Naive thymus-derived CD8-positive, alpha-beta T cell (primary cell): ENCODE measurements at places on chromosomes 6 and 20.

- H3K36me3 ChIP-seq, result no peaks in the 10 kb centered on the region
- peaks cover 31% of the 10 kb centered on the region for H3K4me1 ChIP-seq
- no peak overlapping the region for H3K4me3 ChIP-seq
- no peak for DNase-seq
- peaks cover 4% of the 10 kb centered on the region for H3K27me3 ChIP-seq
Observed at GRCh38 chr6:13766201-13766634, 48.1 kb downstream of the MCUR1 start.

- H3K4me1 ChIP-seq, result peaks cover 11% of the 10 kb centered on the region
- no peak for DNase-seq
- no peak overlapping the region for H3K27ac ChIP-seq
- H3K4me3 ChIP-seq, result no peak overlapping the region
- no peaks in the 10 kb centered on the region for H3K36me3 ChIP-seq
Observed at GRCh38 chr20:43835944-43836508, 78.6 kb upstream of the TOX2 start.

DNA sequence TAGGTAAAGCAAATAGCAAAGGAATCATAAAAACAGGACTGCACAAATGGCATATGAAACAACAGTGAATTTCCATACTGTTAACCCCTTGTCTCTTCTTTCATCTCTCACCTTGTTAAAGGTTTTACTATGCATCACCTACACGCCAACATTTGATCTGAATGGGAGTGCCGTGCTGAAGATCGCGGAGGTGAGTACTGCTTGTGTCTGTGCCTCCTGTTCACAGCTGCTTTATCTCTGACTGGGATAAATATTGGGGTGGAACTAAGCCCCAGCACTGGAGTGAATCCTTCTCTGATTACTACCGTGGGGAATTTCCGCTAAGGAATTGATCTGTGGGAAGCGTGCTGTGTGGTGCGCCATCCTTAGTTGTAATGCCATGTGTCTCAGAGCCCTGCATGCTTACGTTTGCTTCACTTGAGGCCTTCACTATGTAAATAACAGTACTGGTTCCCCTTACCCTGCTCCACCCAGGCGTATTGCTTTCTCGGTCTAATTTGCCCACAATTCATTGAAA lies 11.4 kb upstream of the PBOV1 start:
- H3K27ac ChIP-seq, result no peak overlapping the region
- DNase-seq, result no peak
- peaks cover 3% of the 10 kb centered on the region for H3K27me3 ChIP-seq
- H3K4me1 ChIP-seq, result no peaks in the 10 kb centered on the region
- H3K36me3 ChIP-seq, result no peaks in the 10 kb centered on the region
- no peak overlapping the region for H3K4me3 ChIP-seq

DNA sequence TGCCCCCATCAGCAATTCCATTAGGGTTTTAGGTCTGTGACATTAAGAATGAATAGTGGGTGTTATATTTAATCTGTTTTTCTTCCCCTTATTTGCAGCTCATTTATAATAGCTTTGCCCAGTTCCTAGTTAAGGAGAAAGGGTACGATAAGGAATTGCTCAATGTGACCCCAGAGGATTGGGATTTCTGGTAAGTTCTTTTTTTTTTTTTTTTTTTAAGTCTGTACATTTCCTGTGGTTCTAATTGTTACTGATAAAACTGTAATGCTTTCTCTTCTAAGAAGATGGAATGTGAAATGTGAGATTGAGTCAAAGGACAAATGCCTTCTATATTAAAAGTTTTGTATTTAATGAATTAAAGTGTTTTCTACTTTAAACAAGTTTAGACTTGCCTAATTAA lies 5.5 kb downstream of the NT5DC1 start:
- no peak overlapping the region for H3K27ac ChIP-seq

- no peaks in the 10 kb centered on the region for H3K36me3 ChIP-seq
- H3K4me3 ChIP-seq, result no peak overlapping the region
- H3K4me1 ChIP-seq, result no peaks in the 10 kb centered on the region
- no peaks in the 10 kb centered on the region for H3K27me3 ChIP-seq
- no peak overlapping the region for H3K27ac ChIP-seq
Observed at GRCh38 chr6:72272958-72273357, 348.9 kb upstream of the KCNQ5 start.

- H3K27ac ChIP-seq, result no peak overlapping the region
- H3K36me3 ChIP-seq, result no peaks in the 10 kb centered on the region
- DNase-seq, result no peak
- no peak overlapping the region for H3K4me3 ChIP-seq
Observed at GRCh38 chr6:101755931-101756330, 362.4 kb downstream of the GRIK2 start.

- H3K27me3 ChIP-seq, result peaks cover 12% of the 10 kb centered on the region
- peaks cover 4% of the 10 kb centered on the region for H3K36me3 ChIP-seq
- H3K4me3 ChIP-seq, result no peak overlapping the region
- no peaks in the 10 kb centered on the region for H3K4me1 ChIP-seq
- H3K27ac ChIP-seq, result no peak overlapping the region
- DNase-seq, result no peak
Observed at GRCh38 chr20:54131675-54132611, 41.8 kb downstream of the CYP24A1 start.

- peaks cover 28% of the 10 kb centered on the region for H3K4me1 ChIP-seq
- no peak overlapping the region for H3K4me3 ChIP-seq
- no peaks in the 10 kb centered on the region for H3K27me3 ChIP-seq
- peaks cover 5% of the 10 kb centered on the region for H3K36me3 ChIP-seq
- peak; percentile 12 for DNase-seq
Observed at GRCh38 chr6:169589699-169590257, 112.1 kb downstream of the WDR27 start.

DNA sequence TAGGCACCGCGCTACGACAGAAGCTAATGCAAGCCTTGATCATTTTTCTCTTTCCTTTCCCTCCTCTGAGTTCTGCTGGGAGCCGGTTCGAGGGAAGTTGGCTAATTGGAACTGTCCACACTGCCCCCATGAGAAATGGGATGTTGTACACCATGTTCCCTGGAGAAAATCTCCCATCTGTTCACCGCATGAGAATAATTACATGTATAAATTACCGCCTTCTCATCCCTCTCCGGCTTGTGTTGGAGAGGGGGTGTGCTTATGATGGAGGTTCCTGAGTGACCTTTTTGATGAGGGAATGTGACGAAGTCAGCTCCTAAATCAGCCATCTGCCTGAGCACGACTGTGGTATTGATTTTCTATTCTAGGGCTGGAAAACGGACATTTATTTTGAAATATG lies 320.2 kb upstream of the SULF2 start:
- H3K27me3 ChIP-seq, result peaks cover 7% of the 10 kb centered on the region
- no peaks in the 10 kb centered on the region for H3K4me1 ChIP-seq
- no peak overlapping the region for H3K27ac ChIP-seq
- no peaks in the 10 kb centered on the region for H3K36me3 ChIP-seq
- H3K4me3 ChIP-seq, result no peak overlapping the region

DNA sequence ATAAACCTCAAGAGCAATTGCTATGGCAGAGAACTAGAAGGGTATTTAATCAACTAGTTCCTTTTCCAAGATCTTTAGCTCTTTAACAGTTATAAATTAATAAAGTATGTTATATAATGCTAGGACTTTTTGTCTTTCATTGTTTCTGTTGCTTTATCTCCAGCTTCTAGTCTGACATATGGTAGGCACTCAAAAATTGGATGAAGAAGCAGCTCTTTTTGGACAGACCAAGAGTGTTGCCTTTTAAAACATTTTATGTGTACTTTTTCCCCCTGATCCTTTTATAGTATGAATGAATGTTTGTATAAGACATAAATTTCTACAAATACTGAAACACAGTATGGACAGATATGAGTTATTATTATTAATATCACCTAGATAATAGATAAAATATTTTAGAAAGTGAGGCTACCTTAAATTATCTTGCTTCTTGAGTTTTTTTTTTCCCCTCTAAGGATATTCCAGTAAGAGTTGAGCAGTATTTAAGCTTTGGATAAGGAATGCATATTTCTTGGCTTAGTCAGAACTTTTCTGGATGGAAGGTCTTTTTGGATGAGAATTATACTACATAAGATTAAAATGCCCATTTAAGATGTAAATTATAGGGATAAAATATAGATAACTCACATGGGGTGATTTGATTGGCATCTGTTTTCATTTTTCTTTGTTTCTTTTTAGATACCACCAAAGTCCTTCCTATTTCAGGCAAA lies 16.6 kb downstream of the LAMA2 start:
- no peak overlapping the region for H3K4me3 ChIP-seq
- H3K27me3 ChIP-seq, result no peaks in the 10 kb centered on the region
- no peaks in the 10 kb centered on the region for H3K36me3 ChIP-seq
- no peak overlapping the region for H3K27ac ChIP-seq
- H3K4me1 ChIP-seq, result no peaks in the 10 kb centered on the region
- DNase-seq, result no peak

GRCh38 chr6:144195671-144196270 lies 45.5 kb downstream of the STX11 start:
- no peak overlapping the region for H3K4me3 ChIP-seq
- H3K36me3 ChIP-seq, result no peaks in the 10 kb centered on the region
- no peak for DNase-seq
- H3K27me3 ChIP-seq, result no peaks in the 10 kb centered on the region

DNA sequence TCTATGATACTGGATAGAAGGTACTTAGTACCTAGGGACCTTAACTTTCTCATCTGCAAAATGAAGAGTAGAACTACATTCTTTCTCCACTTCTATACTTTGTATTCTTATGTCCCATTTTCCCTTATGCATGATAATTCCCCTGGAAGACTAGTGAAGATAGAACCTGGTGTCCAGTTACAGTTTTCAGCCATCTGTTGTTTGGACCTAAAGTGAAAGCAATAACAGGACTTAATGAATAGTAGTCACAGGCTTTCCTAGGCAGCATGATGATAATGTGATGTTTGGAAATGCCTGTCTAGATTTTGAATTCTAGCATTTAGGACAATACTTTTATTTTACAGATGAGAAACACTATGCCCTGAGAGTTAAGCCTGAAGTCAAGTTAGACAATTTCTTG lies 153.8 kb downstream of the RIMS1 start:
- DNase-seq, result no peak
- no peak overlapping the region for H3K4me3 ChIP-seq
- H3K4me1 ChIP-seq, result no peaks in the 10 kb centered on the region
- H3K27me3 ChIP-seq, result no peaks in the 10 kb centered on the region

GRCh38 chr20:33028875-33029274 lies 2.6 kb upstream of the BPIFB6 start:
- no peaks in the 10 kb centered on the region for H3K27me3 ChIP-seq
- H3K27ac ChIP-seq, result no peak overlapping the region
- no peaks in the 10 kb centered on the region for H3K36me3 ChIP-seq
- H3K4me3 ChIP-seq, result no peak overlapping the region
- DNase-seq, result no peak

GRCh38 chr6:10434235-10434634 lies 19.4 kb upstream of the TFAP2A start:
- no peaks in the 10 kb centered on the region for H3K36me3 ChIP-seq
- H3K4me1 ChIP-seq, result peaks cover 21% of the 10 kb centered on the region
- no peak overlapping the region for H3K4me3 ChIP-seq
- H3K27ac ChIP-seq, result no peak overlapping the region
- DNase-seq, result no peak

DNA sequence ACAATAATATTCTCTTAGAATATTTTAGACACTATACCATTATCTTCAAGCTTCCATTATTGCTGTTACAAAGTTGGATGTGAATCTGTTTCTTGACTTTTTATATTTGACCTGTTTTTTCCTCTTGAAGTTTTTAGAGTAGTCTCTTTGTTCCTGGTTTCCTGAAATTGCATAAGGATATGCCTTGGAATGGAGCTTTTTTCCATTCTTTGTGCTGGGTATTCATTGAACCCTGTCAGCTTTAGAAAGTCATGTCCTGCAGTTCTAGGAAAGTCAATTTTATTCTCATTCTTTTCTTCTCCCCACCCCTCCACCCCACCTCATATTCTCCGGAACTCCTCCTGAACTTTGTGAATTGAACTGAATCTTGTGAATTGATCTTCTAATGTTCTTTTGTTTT lies 92.4 kb upstream of the FOXO3 start:
- H3K27ac ChIP-seq, result no peak overlapping the region
- DNase-seq, result no peak
- no peaks in the 10 kb centered on the region for H3K4me1 ChIP-seq
- H3K27me3 ChIP-seq, result no peaks in the 10 kb centered on the region
- H3K4me3 ChIP-seq, result no peak overlapping the region
- no peaks in the 10 kb centered on the region for H3K36me3 ChIP-seq

DNA sequence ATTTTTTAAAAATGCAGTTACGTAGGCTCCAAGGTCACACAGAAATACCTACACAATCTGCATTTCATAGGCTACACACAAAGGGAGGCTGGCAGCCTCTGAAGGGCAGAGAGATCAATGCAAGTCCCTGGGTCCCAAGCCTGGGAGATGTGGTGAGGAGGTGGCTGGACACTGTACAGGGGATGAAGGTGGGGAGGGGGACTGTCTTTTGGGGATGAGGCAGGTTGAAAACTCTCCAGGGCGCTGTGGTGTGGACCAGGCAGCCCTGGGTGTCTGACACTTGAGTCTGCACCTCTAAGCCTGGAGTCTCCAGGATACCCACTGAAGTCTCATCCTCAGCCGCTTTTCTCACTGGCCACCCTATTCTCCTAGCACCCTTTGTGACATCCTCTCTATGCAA lies 24.5 kb downstream of the TXNDC5 start:
- no peak overlapping the region for H3K27ac ChIP-seq
- H3K27me3 ChIP-seq, result no peaks in the 10 kb centered on the region
- no peak overlapping the region for H3K4me3 ChIP-seq
- DNase-seq, result no peak

DNA sequence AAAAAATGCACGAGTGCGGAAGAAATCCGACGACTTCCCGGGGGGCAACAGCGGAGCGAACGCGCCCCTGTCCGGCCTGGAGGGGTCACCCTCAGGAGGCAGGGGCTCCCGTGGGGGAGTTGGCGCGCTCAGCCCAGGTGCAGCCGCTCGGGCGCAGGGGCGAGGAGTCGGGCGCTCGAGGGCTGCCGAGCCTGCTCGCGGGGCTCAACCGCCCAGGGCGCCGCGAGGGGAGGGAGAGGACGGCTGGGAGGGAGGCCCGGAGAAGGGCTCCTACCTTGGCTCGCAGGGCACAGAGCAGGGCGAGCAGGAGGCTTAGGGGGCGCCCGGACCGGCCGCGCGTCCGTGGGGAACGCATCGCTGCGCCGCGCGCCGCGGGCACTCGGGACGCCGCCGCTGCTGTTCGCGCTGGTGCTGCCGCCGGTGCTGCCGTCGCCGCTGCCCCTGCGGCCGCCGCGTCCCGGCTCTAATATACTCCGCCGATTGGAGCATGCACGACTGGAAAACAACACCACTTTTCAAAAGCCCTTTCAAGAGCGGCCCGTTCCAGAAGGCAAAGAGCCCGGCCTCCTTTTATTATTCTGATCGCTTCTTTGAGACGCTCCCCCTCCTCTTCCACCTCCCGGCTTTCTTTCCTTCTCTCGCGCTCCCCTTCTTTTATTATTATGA lies 490 bp downstream of the JAG1 start:
- no peak for DNase-seq
- peak overlapping the region; percentile 78 for H3K4me3 ChIP-seq
- H3K27ac ChIP-seq, result no peak overlapping the region
- peaks cover 7% of the 10 kb centered on the region for H3K4me1 ChIP-seq

DNA sequence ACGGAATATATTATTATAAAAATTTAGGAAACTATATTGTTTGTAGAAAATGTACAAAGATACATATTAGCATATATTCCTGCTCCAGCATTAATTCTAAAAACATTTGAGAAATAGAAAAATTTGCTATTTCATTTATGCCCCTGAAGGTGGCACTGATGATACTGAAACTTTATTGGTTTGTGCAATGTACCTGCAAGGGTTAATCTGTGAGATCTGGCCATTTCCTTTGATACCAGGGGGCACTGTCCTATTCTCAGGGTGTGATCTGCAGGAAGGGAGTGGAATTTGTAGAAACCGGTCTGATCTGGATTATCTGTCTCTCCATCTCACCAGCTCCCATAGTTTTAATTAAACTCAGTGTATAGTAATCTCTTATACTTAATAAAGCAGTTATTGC lies 625.1 kb upstream of the IMPG1 start:
- DNase-seq, result no peak
- H3K4me3 ChIP-seq, result no peak overlapping the region
- no peaks in the 10 kb centered on the region for H3K36me3 ChIP-seq
- H3K27me3 ChIP-seq, result no peaks in the 10 kb centered on the region
- H3K4me1 ChIP-seq, result no peaks in the 10 kb centered on the region
